ENCODE measurements at places on chromosomes 5 and 9.

DNA sequence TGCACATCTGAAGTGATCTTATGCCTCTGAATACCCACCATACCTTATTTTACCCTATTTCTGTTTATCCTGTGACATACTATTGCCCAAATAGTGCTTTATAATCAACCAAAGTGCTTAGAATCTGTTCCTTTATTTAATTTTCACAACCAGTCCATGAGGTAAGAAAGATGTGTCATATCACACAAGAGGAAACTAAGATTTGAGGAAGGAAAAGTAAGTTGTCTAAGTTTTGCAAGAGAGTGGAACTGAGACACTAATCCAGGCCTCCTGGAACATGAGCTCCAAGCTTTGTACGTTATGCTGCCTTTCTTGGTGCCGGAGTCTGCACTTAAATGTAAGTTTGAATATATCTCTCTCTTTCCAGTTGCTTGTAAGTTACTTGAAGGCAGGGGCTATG, 17.2 kb downstream of the KDM3B start:
- DNase-seq, result peak; percentile 68

DNA sequence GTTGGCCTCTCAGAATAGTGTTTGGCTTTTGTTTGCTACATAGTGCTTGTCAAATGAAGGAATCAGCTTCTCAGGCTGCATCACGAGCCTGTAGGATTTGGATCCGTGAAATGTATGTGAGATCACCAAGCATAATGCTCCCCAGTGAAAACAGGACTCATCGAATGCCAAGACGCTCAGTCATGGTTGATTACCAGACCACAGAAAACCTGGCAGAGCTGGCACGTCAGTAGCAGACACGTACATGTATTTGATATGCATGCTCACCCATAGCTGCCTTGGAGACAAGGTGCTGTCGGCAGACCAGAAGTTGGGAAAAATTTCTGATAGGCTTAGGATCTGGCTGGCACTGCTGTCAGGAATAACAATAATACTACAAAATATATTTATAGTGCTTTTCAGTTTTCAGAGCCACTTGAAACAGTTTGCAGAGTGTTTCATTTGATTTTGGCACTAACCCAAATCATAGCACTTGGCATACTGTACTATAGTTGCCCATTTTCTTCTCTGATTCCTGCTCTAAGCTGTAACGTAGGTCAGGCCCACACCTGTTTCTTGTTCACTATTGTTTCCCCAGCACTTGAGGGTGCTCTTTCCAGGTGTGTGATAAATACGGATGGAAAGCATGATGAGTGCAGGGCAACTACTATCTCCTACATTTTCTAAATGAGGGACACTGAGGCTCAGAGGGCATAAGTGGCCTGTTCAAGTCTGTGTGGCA, 226.1 kb downstream of the NR3C1 start:
- DNase-seq, result no peak

GRCh38 chr9:10331157-10331556, 281.6 kb downstream of the PTPRD start:
- DNase-seq, result no peak

DNA sequence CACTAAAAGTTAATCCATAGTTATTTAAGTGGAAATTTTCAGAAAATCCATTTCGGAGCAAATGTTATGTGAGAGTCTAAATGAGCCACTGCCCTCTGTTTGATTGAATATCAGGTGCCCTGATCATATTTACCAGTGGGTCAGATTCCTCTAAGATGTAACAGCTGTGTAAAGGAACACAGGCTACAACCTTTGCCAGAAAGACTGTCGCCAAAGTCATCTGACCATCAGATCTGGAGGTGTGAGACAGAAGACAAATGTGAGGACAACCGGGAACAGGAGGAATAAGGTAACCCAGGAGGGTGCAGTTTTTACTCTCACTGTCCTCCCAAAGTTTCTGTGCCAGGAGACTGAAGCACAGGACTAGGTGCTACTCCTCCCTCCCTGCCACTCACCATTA, 90.8 kb downstream of the CAAP1 start:
- DNase-seq, result no peak

- no peak for DNase-seq
Measured at GRCh38 chr5:174777583-174777982, 53.2 kb downstream of the MSX2 start.

DNA sequence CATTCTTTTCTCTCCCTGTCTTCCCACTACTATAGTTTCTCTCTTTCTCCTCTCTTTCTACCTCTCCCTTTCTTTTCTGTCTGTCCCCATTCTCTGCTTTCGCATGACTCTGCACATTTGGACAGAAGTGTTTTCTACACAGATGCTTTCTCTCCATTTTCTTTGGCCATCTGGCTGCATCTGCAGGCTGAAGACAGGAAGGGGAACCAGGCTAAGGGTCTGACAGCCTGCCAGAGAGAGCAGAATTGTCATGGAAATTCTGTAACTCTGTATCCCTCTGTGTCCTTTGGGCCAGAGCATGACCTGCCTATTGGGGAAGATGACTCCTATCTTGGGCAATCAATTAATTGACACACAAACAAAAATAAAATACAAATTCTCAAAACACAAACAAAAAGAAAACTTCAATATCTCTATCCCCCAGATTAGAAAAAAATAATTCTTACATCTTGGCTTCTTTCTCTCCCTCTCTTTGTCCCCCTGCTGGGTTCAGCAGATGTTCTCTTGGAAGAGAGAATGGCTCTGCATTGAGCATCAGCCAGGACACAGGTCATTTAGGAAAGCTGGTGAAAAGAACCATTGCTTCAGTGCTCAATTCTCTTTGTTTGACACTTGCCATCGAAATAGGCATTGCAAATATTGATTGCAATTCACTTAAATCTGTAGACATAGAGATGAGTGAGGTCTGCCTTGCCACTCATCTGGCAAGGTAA, 415.9 kb upstream of the KLF4 start:
- no peak for DNase-seq

Measured in NB4 (cell line).